Dermis blood vessel endothelial cell (primary cell): ENCODE measurements at places on chromosomes 6 and 20.
A peak's percentile ranks its signal among the peaks of the same experiment; 100 is the strongest.

DNA sequence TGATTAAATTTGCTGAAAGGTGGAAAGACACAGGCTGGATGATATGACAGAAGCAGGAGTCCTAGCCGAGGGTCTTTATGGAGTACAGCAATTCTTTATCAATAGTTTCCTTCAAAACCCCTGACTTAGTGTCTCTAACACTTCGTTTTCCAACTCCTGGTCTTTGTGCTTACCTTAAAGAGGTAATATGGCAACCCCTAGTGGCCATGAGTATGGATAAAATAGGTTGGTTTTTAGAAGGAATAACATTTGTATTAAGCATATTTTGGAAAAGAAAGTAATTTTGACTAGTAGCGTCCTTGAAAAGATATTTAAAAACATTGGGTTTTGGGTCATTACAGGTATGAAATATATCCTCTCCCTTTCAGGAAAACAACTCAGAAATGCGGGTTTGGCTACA, 51.9 kb downstream of the VGLL2 start:
- peak; percentile 7 for DNase-seq

DNA sequence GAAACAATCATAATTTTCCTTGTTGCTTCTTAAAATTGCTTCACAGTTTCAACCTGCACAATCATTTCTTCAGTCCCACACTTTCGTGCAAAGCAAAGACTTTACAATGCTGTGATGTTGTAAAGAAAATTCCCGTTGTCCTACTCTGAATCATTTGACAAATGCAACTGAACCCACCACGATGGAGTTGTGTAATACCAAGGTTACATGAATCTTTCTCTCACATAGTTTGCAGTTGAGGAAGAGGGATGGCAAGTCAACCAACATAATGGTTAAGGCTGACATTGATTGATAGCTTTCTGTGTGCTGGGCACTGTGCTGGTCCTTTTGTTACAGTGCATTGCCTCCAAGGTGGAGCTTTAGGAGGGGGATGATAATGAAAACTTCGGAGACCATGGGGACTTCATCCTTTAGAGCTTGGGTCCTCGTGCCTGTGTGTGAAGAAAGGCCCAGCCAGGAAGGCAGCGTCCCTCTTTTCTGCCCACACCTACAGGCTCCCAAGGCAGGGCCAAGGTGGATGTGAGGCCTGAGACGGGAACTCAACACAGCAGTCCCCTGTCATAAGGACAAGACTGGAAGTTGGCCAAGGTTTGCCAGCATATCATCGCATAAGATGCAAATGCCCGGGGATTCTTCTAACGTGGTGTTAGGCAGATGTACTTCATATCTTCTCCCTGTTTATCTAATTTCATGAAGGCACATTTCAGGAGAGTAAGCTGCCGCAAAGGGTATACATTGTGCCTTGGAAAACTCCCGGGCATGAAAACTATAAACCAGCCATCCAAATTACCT, 96.9 kb downstream of the LY86 start:
- no peak for DNase-seq

GRCh38 chr6:170227996-170228945, 62.6 kb downstream of the DLL1 start:
- no peak for DNase-seq

DNA sequence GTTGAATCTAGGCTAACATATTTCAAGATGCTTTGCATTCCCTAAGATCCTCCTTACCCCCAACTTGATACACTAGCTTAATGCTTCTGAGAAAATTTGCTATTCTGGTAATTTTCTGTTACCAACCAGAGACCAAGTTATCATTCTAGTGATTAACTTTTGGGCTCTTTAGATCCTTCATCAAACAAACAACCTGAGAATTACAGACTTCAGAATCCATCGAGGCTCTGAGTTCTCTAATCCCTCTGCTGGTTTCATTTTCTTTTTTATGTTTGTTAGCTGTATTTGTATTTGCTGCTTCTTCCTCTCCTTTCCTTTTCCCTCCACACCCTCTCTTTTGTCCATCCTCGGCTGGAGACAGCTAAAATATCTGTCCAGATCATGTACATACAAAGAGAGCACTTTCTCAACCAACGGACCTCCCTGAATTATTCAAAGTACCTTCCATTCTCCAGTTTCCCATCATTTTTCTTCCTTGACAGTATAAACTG, 98.7 kb upstream of the RIPOR2 start:
- DNase-seq = no peak

GRCh38 chr20:20709887-20710286, 2.6 kb downstream of the RALGAPA2 start:
- no peak for DNase-seq

DNA sequence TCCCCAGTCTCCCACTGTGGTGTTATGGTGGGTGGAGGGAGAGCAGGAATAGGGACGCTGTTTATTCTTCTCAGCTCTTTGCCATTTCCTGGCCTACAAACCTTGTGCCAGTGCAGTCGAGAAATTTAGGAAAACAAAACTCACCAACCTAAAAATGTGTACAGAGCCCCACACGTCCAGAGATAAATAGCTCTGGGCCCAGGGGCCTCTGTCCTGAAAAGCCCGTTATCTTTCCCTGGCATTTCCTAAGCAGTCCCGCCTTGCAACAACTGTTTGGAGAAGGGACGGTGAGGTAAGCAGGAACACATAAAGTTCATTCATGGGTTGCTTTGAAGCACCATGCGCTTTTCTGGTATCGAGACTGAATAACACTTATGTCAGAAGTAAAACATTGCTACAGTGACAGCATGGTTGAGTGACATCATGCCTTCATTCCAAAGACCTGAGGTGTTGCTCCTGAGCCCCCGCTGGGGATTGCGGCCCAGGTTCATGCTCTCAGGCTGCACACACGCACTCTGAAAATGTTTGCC, 80.1 kb upstream of the NXT1 start:
- peak; percentile 76 for DNase-seq

DNA sequence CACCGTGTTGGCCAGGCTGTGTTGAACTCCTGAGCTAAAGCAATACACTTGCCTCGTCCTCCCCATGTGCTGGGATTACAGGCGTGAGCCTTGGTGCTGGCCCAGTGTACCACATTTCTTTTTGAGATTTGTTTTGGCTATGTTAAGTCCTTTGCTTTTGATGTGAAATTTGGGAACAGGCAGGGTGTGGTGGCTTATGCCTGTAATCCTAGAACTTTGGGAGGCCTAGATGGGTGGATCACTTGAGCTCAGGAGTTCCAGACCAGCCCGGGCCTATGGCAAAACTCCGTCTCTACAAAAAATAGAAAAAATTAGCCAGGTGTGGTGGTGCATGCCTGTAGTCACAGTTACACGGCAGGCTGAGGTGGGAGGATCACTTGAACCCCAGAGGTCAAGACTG, 40.2 kb downstream of the GINS1 start:
- DNase-seq = no peak

GRCh38 chr6:20060252-20060651, 152.0 kb downstream of the MBOAT1 start:
- DNase-seq = no peak

GRCh38 chr20:61353261-61354000, 101.4 kb downstream of the CDH4 start:
- DNase-seq = no peak

DNA sequence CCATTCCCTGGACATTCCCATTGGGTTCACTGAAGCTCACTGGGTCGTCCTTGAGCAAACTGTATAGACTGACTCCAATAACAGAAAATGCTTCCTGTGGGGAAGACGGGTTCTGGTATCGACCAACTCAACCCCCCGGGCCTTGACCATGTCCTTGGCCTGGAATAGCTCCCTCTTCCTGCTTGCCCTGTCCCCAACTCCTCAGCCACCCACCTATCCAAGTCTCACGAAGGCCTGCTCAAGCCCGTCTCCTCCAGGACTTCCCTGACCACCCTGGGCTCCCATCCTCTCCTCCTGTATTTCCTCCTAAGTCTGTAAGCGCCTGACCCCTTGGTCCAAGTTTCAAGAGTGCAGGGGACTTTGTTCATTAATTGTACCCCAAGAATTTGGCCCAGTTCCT, 2.8 kb upstream of the HMGA1 start:
- no peak for DNase-seq

GRCh38 chr20:14829906-14830305, 492.5 kb upstream of the FLRT3 start:
- DNase-seq = no peak

DNA sequence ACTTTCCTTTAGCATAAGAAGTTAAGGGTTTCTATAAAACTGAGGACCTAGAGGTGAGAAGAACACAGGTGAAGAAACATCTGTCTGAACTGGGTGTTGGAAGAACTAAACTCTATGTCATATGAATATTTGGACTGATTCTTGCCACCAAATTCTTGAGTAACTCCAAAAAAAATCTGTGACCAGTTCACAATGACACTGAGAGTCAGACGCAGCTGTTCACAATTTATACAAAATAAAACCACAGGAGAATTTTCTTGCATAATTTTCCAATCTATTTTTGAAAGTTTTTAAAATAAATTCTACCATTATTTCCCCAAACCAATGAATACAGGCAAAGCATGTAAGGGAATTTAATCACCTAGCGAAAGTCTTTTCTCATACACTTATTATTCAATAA, 148.1 kb upstream of the TCF21 start:
- DNase-seq = no peak

GRCh38 chr20:7371518-7372163, 568.6 kb downstream of the HAO1 start:
- DNase-seq = no peak
